Stimulated activated CD8-positive, alpha-beta memory T cell treated with anti-CD3 and anti-CD28 coated beads, Interleukin-7, amount 100 ng/mL, for 4 hours (primary cell): ENCODE measurements at places on chromosomes 4 and X.

DNA sequence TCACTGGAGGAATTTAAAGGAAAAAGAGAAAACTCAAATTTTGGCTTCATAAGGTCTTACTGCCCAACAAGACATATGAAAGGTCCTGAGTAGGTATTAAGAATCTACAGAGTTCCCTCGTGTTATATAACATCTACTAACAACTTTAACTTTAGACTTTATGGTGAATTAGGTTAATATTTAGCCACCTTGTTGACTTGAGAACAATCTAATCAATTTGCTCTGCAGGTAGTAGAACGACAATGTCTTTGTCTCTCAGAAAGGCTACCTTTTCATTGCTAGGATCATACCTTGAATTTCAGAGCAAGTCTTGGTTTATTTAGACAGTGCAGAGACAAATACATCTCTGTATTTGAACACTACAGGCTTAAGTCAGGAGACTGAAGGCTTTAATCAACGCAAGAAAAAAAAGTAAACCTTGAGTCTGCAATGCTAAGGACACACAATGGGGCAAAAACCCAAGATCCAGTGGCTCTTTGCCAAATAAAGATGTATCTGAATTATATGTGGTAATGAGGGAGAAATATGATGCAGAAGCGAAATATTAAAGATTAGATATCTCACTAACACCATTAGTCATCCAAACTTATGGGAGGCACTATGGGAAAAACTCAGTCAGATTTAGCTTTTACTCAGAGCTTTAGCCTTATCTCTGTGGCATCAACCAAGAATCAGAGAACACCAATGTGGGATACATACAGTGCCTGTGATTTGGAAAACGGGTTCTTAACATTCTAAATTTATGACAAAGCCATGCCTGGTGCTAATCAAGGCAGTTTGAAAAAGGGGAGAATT lies 93.6 kb upstream of the FTHL17 start:
- DNase-seq, result no peak

- DNase-seq, result no peak
These were observed 56.7 kb downstream of the FGFBP1 start for GRCh38 chr4:15881820-15882219.

- no peak for DNase-seq
These were observed 189.5 kb upstream of the ANKRD50 start for GRCh38 chr4:124902001-124902515.

- DNase-seq, result no peak
These were observed 33.2 kb downstream of the FGFRL1 start for GRCh38 chr4:1044469-1045192.

- no peak for DNase-seq
These were observed 16.5 kb upstream of the BMPR1B start for GRCh38 chr4:94741304-94741703.

DNA sequence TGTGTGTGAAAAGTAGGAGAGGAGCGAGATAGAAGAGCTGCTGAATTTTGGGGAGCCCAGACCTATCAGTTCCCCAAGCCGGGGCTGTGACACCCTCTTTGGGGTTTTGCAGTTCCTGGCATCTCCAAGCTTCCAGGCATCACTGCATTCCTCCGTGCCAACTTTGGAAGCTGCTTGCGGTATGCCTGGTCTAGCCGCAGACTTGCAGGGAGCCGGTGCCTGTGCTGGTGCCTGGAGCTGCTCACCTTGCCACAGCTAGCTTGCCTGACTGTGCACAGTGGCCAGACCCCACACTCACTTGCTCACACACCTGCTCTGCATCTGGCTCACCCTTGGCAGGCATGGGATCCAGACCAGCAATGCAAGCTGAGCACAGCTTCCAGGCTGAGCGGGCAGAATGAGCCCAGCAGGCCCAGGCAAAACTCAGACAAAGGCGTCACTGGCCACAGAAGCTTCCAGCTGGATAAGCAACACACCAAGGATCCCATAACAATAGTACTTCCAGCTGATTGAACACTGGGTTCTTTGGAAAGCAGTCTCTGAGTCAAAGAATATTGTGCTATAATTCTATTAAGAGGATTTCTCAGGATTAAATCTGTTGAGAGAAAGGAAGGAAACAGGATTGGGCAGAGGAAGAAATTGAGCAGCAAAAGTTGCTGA lies 390.9 kb downstream of the TEX13C start:
- no peak for DNase-seq

DNA sequence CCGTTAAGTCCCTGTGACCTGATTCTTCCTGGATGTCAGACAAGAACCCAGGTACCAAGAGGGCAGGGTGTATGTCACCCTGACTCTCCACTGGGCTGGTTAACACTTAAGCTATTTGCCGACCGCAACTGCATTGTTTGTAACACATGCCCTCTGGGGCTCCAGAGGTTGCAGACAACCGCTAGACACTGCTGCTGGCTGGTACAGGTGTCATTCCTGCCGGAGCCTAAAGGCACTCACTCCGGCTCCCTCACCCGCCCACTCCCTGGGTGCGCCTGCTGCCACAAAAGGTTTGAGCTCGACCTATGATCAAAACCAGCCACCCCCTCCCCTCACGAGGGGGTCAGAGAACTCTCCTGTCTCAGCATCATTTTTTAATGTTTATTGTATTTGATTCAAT lies 208.2 kb downstream of the FAT4 start:
- no peak for DNase-seq

- no peak for DNase-seq
These were observed 803.6 kb downstream of the RAPGEF2 start for GRCh38 chr4:159906517-159906916.

DNA sequence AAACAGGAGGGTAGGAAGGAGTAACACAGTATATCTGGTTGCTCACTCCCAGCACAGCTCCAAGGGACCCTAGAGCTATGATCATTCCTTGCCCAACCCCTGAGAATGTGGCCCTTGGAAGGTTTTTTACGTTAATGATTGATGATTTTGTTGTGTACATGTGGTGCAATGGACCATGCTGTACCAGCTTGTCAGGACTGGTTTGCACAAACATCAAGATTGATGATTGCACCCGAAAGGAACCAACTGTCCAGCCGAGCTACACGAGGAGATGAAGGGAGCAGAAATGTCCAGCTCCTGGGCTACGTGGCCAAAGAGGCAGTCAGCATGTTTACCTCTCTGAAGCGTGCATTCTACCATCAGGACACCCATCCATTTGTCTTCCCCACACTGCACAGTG lies 83.2 kb upstream of the USP9X start:
- DNase-seq, result no peak

DNA sequence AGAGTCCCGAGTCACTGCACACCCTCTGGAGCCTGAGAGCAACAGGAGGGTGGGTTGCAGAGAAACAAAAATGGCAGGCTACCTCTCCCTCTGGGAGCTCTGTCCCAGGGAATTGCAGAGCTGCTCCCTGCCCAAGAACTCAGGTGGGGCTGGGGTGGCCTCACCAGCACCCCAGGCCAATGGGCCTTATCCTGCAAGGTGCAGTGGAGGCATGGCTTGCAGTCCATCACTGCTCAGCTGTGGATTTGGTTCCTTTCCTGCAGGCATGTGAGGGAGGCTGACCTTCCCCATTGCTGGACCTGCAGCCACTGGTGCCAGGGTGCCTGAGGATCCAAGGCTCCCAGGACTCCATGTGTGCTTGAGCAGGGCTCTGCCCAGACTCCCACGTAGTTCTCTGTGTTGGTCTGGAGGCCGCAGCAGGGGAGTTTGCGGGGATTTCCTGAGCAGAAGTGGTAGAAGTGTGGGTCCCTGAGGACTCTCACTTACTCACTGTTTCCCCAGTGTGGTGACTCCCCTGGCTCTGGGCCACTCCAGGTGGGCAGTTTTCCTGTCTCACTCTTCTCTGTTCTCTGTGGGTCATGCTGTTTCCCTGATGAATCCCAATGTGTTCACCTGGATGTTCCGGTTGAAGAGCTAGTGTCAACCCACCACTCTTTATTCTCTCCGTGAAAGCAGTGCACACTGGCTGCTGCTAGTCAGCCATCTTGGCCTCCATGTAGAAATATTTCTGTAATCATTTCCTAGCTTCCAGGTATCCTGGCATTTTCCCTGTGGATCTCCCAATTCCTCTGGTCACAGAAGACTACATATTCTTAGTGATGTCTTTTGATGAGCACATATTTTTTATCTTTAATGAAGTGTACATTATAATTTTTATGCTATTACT lies 82.3 kb downstream of the ARHGAP24 start:
- no peak for DNase-seq

GRCh38 chr4:94722748-94723147 lies 35.0 kb upstream of the BMPR1B start:
- DNase-seq, result no peak

GRCh38 chrX:79366873-79367749 lies at the start of gene ITM2A:
ITM2A (minus strand) TSS chrX:79367334; CDS start chrX:79367215, 119 bp downstream.
- DNase-seq, result peak; percentile 47

DNA sequence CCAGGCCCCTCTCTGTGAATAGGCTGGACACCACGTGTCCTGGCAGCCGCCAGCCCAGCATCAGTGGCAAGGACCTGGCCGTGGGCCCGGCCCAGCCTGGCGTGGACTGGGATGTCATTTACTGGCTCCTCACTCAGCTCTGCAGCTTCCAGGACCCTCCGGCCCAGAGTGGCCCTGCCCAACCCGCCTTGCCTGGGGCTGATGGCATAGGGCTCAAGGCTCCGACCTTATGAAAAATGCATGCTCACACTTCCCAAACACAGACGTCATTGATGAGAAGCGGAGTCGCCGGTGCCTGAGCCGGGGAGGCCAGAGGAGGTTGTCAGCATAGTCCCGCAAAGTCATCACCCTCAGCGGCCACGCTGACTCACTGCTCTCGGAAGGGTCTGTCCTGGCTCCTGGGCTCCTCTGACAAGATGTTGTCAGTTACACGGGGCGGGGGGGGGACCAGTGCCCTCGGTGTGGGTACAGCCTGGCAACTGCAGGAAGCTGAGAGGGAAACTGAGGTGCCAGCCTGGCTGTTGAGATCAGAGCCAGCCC lies 14.3 kb downstream of the CFAP99 start:
- DNase-seq, result no peak

- no peak for DNase-seq
These were observed 8.4 kb downstream of the UBE2K start for GRCh38 chr4:39706334-39706733.

- DNase-seq, result no peak
These were observed 255.9 kb downstream of the ADAMTS3 start for GRCh38 chr4:72313121-72313520.

GRCh38 chr4:98468709-98469108 lies 189.7 kb downstream of the TSPAN5 start:
- no peak for DNase-seq

DNA sequence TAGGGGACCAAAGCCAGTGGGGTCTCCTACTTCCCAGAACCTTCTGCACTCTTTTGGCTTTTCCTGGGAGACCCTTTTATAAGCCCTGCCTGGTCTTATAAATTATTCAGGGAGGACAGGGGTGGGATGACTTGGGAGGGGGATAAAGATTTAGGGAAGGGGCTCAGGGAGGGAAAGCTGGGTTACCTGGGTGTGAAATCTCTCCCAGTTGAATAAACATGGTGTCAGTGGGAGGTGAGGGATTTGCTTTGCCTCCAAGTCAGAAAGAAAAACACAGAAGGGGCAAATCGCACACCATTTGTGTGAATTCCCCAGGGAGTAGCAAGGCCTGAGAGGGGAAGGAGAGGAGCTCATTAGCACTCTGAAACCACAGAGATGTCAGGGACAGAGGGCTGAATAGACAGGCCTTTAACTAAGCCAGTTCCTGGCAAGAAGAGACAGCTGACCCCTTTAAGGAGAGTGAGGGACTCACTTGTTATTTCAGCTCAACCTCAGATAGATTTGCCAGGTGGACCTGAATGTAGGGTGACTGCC lies at the start of gene RIPPLY1:
Gene RIPPLY1, minus strand, starts transcription at position 51 of the 534 bp plus-strand sequence. CDS start 54 bp downstream, outside the sequence.
- DNase-seq, result no peak

DNA sequence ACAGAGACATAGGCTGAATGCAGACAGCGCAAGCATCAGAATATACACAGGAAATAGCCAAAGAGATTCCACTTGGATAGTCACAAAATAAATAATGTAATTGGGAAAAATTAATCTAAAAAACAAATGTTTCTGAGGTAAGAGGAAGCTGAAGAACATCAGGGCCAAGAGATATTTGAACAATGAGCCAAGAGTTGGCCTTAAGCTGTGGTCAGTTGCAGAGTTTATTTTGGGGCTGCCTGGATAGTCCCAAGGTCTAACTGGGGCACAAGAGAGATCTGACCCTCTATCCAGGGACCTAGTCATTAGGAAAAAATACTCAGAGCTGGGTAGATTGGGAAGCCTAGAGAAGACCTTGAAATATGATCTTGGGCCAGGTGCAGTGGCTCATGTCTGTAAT lies 31.3 kb upstream of the FGF16 start:
- no peak for DNase-seq

GRCh38 chr4:162715401-162715800 lies 451.3 kb downstream of the NAF1 start:
- DNase-seq, result no peak

DNA sequence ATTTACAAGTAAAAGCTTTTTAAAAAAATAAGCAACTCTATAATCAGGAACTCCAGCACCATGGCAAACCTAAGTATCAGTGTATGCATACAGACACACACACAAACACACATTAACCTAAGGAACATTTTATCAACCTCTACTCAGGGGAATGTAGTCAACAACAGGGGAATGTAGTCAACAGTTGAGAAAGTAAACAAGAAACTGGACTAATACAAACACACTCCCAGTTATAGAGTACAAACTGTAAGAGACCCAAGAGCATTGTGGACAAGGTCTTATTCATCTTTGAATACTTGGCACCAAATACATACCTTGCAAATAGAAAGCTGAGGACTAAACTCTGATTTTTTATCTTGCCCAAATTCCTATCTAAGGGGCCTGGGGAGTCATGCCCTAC lies 36.2 kb downstream of the PAPSS1 start:
- no peak for DNase-seq

DNA sequence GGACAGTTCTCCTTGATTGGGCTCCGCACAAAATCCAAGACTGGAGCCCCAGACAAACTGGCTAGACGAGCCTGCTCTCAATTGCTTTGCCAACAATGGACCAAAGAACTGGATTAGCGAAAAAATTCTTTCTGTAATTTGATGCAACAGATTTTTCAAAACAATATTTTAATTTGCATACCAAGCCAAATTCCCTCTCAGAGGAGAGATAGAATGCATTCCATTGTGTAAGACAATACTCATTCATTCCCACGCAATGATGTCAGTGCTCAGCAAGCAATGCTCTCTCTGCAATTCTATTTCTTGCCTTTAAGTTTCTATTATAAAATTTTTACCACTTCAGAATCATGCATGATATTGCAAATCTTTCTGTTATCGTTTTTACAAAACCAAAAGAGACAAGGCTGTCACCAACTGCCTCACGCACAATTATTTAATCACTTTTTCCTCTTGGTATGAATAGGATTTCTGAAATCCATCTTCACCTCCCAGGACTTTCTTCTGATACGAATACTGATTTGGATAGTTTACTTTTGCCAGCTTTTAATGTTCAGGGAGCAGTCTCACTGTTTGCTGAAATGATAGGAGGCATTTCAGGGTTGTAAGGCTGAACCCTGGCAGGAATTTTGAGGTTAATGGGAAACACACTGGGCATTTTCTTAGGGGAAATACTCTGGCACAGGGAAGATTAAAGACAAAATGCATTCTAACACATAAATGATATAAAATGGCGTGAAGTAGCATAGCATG lies 46.1 kb upstream of the HCCS start:
- no peak for DNase-seq

DNA sequence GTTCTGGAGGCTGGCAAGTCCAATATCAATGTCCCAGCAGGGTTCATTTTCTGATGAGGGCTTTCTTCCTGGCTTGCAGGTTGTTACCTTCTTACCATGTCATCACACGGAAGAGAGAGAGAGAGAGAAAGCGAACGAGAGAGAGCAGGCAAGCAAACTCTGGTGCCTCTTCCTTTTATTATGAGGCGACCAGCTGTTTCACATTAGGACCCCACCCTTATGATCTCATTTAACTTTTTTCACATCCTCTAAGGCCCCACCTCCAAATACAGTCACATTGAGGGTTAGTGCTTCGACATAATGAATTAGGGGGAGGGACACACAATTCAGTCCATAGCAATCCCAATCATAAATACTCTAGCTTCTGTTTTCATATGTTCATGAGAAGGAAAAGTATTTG lies 10.6 kb upstream of the GPR174 start:
- no peak for DNase-seq
